H9 (cell line): ENCODE measurements at places on chromosomes 4 and X.
A peak's percentile ranks its signal among the peaks of the same experiment; 100 is the strongest.

DNA sequence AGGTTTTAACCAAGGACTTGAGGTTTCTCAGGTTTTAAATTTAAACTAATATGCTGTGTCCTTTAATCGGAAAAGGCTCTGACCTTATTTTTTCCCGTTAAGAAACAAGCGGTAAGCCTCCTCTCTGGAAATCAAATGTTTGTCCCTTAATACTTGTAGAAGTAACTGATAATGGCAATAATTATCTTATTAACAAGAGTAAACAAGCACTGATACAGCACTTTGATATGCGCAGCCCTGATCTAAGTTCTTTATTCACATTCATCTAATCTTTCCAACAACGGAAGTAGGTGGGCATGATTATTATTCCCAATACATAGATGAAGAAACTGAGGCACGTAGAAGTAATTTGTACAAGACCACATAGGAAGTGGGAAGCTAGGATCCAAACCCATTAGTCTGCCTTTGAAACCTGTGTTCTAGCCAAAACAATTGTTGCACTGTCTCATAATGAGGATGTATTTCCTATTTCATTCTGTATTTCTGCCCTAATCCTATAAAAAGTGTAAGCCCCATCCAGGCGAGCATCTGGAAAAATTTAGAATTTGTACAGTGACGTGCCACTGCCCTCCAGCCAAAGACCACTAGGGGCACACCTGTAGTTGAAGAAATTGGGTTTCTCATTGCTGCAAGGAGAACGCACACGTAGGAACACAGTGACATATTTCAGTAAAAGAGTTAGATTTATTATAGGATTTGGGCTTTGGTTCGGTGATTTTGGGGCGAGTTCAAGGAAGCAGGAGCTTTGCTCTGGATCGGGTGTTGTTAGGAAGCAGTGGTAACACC lies 606 bp downstream of the CXorf58 start:
- peak; percentile 51 for DNase-seq

DNA sequence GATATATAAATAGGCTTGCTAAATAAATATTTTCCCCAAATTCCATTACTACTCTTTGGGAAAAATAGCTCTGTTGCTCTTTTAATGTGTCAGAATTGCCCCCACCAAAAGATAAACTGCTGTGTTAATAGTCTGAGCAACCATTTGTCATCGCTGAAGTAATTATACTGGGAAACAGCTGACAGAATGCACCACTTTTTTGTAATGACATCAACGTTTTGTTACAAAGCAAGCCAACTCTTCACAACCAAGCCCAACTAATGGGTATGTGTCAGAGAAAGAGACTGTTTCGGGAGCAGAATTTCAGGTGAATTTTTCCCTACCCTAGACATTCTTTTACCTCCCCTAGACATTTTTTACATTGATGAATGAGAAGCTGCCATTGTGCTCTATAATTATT lies 405.0 kb upstream of the MAGEB18 start:
- no peak for DNase-seq

GRCh38 chrX:70527053-70527452 lies 82.4 kb downstream of the DLG3 start:
- no peak for DNase-seq

DNA sequence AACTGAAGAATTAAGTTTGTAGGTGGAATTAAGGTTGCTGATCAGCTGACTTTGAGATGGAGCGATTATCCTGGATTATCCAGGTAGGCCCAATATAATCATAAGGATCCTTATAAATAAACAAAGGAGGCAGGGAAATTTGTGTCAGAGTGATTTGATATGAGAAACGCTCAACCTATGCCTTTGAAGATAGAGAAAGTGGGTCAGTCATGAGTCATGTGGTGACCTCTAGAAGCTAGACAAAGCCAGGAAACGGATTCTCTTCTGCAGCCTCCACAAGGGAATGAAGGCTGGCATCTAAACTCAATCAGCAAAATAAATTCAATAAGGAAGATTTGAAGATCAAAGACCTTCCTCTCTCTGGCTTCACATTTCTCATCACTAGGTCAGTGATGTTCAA lies 41.5 kb upstream of the SMIM10 start:
- DNase-seq, result no peak

GRCh38 chr4:107991945-107992630 lies 2.4 kb downstream of the HADH start:
- no peak for DNase-seq

DNA sequence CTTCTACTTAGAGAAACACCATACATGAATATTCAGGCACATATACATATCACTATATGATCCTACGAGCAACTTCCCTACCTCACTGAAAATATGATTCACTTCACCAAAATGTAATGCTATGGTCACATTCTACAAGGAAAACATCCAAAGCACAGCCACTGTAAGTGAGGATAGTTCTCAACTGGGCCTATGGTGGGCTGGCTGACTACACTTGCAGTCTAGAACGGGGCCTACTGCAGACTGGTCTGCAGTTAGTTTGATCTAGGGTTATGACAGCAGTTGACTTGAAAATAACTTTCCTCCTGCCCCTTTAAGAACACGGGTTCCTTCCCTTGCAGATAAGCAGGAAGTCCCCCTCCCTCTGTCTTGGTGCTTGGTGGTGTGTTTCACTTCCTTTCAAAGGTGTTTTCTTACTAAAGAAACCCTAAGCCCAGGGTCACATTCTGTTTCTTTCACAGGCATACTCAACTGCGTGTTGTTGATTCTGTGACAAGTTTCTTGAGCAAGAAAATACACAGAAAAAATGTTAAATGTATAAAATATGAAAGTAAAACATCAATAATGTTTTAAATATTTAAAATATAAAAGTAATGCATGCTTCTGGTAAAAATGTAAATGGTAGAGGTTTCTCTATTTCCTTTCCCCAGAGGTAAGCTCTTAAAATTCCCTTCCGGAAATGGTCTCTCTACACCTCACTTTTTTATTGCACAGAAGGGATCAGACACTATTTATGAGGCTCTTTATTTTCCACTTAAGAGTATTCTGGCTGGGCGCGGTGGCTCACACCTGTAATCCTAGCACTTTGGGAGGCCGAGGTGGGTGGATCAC lies 18.0 kb upstream of the TMSB4X start:
- DNase-seq, result no peak

DNA sequence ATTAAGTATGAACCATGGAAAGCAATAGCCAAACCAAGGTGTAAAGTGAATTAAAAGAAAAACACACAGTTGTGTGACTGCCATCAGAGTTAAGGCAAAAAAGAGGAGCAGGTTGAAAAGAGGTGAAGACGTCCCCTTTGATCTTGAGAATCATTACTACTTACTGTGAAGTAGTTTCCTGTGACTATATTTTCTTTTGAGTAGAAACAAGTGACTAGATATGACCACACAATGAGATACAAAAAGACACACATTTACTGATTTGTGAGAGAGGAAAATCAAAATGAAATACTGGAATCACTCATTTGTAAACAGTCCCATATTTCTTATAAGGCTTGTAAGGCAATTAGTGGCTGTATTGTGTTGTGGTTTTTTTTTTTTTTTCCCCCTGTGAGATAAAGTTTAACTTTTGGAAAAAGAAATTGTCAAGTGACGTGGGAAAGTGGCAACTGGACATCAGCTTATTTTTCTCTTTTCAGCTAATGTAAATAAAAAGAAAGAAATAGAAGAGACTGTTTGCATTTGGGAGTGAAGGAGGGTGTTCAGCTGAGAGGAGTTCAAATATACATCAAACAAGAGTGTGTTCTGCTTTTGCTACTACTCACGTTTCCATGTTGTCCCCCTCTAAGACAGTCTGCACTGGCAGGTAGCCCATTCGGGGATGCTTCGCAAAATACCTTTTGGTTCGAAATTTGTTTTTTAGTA lies 106.4 kb upstream of the FTHL17 start:
- no peak for DNase-seq

DNA sequence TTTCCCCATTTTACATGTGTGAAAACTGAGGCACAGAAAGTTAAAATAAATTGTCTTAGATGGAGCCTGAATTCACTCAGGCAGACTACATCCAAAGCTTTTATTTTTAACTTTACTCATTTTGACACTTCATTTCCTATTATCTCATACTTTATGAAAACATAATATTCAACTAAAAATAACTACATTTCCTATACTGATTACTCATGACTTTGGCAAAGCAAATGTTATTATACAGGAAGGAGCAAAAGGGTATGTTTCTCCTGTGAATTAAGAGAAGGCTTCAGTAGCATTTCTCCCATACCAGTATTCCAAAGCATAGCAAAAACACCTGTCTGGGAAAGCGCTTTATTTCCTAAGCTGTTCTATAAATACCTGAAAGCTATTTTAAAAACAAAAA lies 178.6 kb downstream of the ADAMTS3 start:
- no peak for DNase-seq

GRCh38 chrX:39162322-39162735 lies 361.1 kb downstream of the MID1IP1 start:
- DNase-seq, result peak; percentile 38

DNA sequence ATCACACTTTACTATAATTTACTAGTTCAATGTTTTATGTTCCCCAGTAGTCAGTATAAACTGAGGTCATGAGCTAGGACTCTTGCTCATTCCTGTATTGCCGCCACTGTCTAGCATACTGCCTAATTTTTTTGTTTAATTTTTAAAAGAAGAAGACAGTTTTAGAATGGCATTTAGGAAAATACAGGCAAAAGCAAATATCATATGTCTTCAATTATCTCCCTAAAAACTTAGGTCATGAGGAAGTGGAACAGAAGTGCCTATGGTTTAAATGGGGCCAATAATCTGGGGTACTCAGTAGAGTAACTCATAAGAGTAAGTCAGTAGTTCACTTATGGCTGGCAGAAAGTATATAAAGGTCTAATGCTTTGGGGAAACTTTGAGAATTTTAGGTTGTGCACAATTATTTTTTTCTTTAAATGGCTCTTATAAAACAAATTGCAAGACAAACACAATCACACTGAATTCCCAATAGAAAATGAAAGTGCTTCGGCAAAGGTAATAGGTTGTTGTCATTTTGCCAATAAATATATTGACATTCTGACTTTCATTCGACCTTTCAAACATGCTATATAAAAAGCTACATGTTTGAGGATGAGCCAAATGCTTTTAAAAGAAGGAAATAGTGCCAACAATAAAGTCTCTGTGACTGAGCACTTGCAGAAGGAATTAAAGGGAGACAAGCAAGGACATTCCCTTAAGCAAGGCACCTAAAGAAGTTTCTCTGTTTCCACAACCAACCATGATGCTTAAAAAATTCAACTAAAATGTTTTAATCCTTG lies 390.1 kb downstream of the PDGFC start:
- DNase-seq, result no peak

DNA sequence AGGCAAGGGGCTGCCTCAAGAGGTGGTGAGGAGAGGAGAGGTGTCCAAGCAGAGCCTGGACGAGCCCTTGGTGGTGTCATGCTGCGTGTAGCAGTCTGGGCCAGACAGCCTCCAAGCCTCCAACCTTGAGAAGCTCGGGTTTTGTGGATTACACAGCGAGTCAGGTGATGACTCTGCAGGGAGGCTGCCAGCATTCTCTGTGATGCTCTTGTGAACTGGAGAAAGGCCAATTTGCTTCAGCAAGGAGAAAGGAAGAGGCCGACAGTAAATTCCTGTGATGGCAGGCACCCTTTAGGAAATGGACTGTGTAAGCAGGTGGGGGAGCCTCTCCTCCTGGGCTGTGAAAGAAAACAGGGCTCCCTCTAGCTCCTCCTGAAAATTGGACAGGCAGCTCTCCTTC lies 36.0 kb upstream of the CD99L2 start:
- DNase-seq, result peak; percentile 81

GRCh38 chr4:39626261-39626660 lies 12.4 kb downstream of the SMIM14 start:
- no peak for DNase-seq

DNA sequence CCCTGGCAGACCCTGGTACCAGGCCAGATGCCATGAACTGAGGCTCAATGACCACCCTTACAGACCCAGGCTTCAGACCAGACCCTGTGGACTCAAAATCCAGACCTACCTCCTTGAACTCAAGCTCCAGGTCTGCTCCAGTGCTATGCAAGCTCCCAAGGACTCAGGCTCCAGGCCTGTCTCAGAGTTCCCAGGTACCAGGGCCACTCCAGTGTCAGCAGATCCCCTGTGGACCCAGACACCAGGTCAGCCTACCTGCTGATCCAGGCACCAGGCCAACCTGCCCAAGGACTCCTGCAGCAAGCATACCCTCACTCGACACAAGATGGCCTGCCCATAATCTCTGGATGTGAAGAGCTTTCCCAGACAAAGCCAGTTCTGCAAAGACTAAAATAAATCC lies 44.7 kb upstream of the MAGED4 start:
- DNase-seq, result no peak

GRCh38 chrX:100973411-100973810 lies 3.9 kb downstream of the ARL13A start:
- DNase-seq, result no peak

GRCh38 chr4:67204441-67204840 lies 340.9 kb downstream of the CENPC start:
- DNase-seq, result no peak

- DNase-seq, result no peak
Observed at GRCh38 chr4:142572071-142572470, 274.0 kb downstream of the INPP4B start.

DNA sequence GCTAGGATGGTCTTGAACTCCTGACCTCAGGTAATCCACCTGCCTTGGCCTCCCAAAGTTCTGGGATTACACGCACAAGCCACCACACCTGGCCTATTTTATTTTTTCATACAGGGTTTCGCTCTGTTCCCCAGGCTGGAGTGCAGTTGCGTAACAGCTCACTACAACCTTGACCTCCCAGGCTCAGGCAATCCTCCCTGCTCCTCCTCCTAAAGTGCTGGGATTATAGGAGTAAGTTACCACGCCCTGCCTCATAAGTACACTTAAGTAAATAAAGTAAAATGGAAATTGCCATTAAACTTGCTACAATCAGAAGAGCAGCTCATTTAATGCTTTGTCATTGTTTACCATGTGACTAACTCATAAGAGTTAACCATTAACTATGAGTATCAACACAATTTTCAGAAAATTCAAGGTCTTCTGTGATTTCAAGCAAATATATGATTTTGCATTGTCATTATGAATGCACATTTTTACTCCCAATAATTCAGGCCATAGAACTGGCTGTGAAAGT lies 12.3 kb downstream of the UGDH start:
- DNase-seq, result no peak

DNA sequence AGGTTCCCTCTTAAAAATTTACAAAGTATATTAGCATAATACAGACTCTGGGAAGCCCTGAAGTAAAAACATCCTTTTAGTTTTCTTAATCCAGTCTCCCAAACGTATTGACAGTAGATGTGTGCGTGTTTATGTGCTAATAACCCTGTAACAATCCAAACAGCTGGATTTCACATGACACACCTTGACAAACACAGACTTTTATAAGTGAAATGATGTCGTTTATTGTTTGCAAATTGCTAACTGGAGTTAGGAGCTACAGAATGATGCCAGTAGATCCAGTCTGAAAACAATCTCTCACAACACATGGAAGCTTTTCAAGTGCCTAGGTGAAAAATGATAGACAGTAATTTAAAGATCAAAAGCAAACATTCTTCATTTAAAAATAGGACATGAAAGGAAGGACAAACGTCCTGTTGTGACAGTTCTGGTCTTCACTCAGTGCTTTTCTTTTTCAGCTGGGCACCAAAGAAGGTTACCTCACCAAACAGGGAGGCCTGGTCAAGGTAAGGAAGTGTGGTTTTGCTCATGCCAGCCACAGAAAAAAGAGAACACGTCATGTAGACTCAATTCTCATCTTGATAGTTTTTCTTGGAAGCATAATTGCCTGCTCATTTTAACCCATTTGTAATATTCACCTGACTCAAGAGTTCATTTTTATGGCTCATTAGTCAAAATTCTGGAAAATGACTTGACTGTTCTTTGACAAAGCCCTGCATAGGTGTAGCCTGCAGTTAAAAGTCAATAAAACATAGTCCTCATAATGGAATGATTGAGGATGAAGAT lies 32.9 kb downstream of the LAMTOR3 start:
- no peak for DNase-seq

- no peak for DNase-seq
Observed at GRCh38 chr4:165138843-165139242, 26.2 kb upstream of the TMEM192 start.
